ENCODE measurements at places on chromosomes 4 and X. TPM values are rescaled to one million over a fixed set of nuclear protein-coding genes. Genes with fewer than 3 reads are reported as not detected.

The CT55 gene
- not detected for polyA plus RNA-seq

The GPAT3 gene
- polyA plus RNA-seq: 17.3 TPM

The UGT8 gene
- 2.9 TPM for polyA plus RNA-seq

The PGRMC2 gene
- polyA plus RNA-seq: 44.0 TPM

The IL1RAPL2 gene
- polyA plus RNA-seq: not detected

The SCRG1 gene
- polyA plus RNA-seq: 0.36 TPM

The TMEM144 gene
- 2.9 TPM for polyA plus RNA-seq

The ARX gene
- polyA plus RNA-seq: 0.48 TPM

The PABPC5 gene
- 1.6 TPM for polyA plus RNA-seq

The PSAPL1 gene
- not detected for polyA plus RNA-seq

The GABRG1 gene
- polyA plus RNA-seq: not detected

The PI4K2B gene
- 11.9 TPM for polyA plus RNA-seq

The RAB41 gene
- not detected for polyA plus RNA-seq

The COL4A6 gene
- 1.2 TPM for polyA plus RNA-seq

The SYNPO2 gene
- 28.5 TPM for polyA plus RNA-seq

The MID1 gene
- 4.3 TPM for polyA plus RNA-seq

The HOPX gene
- 5.6 TPM for polyA plus RNA-seq

The ENAM gene
- polyA plus RNA-seq: 0.04 TPM

The OTC gene
- 0.51 TPM for polyA plus RNA-seq
